ENCODE measurements at places on chromosomes 7 and 10.

GRCh38 chr7:54814401-54814800 lies 55.4 kb upstream of the SEC61G start:
- DNase-seq: no peak
- peaks cover 3% of the 10 kb centered on the region for H3K36me3 ChIP-seq
- peaks cover 40% of the 10 kb centered on the region for H3K4me1 ChIP-seq
- H3K27ac ChIP-seq: no peak overlapping the region
- H3K4me3 ChIP-seq: no peak overlapping the region
- peaks cover 5% of the 10 kb centered on the region for H3K27me3 ChIP-seq

GRCh38 chr10:20893297-20893696 lies 3.8 kb downstream of the NEBL start:
- H3K27me3 ChIP-seq: peaks cover 12% of the 10 kb centered on the region
- H3K4me3 ChIP-seq: no peak overlapping the region
- peaks cover under 1% of the 10 kb centered on the region for H3K4me1 ChIP-seq
- H3K36me3 ChIP-seq: no peaks in the 10 kb centered on the region
- DNase-seq: no peak
- H3K27ac ChIP-seq: no peak overlapping the region

- peaks cover 3% of the 10 kb centered on the region for H3K27me3 ChIP-seq
- no peaks in the 10 kb centered on the region for H3K36me3 ChIP-seq
- H3K4me1 ChIP-seq: no peaks in the 10 kb centered on the region
Measured at GRCh38 chr7:22452142-22452959, 47.6 kb downstream of the STEAP1B start.

DNA sequence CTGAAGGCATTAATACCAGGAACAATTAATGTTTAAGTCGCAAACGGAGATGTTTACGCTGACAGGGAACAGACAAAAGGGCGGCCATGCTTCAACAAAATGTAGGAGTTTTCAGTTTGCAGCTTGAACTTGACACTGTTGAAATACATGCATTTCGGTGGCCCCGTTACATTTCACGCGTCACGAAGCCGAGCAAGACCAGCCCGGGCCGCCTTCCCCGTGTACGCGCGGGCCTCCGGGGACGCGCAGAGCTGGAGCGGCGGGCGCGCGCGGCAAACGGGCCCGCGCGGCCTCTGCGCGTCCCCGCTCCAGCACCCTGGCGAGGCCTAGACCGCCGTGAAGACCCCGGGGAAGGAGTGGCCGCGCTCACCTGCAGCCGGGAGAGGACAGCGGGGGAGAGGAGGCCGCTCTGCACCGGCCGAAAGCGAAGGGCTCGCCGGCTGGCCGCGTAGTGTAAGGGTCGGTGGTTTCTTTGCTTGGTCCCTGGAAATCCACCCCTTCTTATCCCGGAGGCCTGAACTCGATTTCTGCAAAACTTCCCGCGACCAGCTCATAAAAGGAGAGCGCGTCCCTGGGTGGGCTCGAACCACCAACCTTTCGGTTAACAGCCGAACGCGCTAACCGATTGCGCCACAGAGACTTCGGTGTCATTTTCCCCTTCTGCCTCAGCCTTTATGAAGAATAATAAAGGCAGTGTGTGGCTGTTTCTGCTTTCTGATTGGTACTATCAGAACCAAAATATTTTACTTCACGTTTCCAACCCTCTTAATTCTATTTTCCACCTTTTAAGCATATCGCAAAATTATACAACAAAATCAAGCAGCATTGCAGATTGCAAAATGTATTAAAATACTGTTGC lies 11.4 kb upstream of the EBLN1 start:
- DNase-seq: peak; percentile 96
- peaks cover 14% of the 10 kb centered on the region for H3K4me1 ChIP-seq
- H3K27ac ChIP-seq: peak overlapping the region; percentile 89
- no peaks in the 10 kb centered on the region for H3K36me3 ChIP-seq
- H3K27me3 ChIP-seq: no peaks in the 10 kb centered on the region

DNA sequence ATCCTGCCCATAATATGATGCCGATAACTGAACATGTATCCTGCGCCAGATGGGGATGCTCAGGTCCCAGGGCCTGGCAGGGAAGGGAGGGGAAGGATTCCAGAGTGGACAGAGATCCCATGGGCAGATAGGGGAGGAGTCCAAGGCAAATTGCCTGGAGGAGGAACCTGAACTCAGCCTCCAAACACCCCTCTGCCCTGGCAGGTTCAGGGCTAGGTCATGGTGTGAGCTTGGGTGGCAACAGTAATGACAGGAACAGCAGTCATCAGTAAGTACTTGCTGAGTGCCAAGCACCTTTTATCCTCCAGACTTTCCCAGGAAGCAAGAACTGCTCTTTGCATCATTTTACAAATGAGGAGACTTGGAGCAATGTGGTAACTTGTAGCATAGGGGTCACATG lies 3.8 kb upstream of the PALD1 start:
- peaks cover 10% of the 10 kb centered on the region for H3K4me1 ChIP-seq
- no peak overlapping the region for H3K4me3 ChIP-seq
- H3K36me3 ChIP-seq: no peaks in the 10 kb centered on the region
- DNase-seq: no peak

GRCh38 chr7:140403878-140404564 lies at the start of gene RAB19:
Gene RAB19, plus strand, starts transcription at chr7:140404058. Its CDS starts 3,589 bp downstream, at chr7:140407647.
- DNase-seq: no peak
- peaks cover 19% of the 10 kb centered on the region for H3K4me1 ChIP-seq
- no peaks in the 10 kb centered on the region for H3K36me3 ChIP-seq
- H3K27me3 ChIP-seq: peaks cover 19% of the 10 kb centered on the region
- H3K27ac ChIP-seq: no peak within 1 kb of the TSS

DNA sequence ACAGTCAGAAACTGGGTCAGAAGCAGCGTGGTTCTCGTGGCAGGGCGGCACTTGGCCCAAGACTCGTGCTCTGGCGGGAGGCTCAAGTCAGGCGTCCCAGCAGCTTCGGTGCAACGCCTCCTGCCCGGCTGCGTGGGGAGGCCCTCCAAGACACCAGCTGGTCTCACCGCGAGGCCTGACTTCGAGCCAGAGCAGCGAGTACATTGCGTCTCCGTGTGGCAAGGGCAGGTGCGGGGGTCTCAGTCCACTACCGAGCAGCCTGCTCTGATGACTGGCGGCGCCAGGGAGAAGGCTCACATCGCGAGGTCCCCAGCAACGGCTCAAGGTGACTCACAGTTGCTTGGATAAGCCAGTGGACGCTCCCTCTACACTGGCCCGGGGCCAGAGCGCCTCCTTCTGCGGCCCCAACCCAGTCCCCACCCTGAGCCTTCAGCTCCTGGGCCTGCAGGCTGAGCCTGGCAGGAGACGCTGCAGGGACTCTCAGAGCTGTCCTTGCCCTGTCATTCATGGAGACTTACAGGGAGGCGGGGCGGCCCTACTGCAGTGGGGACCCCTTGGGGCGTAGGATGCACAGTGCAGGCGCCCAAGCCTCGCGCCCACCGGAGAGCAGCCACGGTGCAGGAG lies 41.9 kb upstream of the PRKAR1B start:
- H3K4me3 ChIP-seq: no peak overlapping the region
- no peaks in the 10 kb centered on the region for H3K27me3 ChIP-seq
- peaks cover 31% of the 10 kb centered on the region for H3K4me1 ChIP-seq
- no peak for DNase-seq

Data from osteocyte (in vitro differentiated cells).